Breast epithelium (tissue), 4 donors: ENCODE measurements at places on chromosomes 13 and 19. TPM values are rescaled to one million over a fixed set of nuclear protein-coding genes. Genes with fewer than 3 reads are reported as not detected.

The TPP2 gene
- total RNA-seq = 50.2 TPM

DNA sequence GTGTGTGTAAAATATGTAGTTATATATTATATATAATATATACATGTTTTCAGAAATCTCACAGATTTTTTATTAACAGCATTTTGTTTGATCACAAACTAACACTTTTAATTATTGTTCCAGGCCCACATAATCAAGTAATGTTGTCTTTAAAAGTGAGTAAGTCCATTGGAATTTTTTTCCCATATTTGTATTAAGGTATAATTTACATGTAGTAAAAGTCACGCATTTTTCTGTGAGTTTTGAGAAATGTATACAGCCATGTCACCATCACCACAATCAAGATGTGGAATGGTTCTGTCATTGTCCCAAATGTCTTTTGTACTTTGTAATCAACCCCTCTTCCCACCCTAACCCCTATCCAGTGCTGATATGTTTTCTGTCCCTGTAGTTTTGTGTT is 120.0 kb upstream of the RFC3 start:
- no peak for DNase-seq
- no peak overlapping the region for H3K4me3 ChIP-seq
- H3K27ac ChIP-seq = no peak overlapping the region
- no peaks in the 10 kb centered on the region for H3K27me3 ChIP-seq
- H3K36me3 ChIP-seq = no peaks in the 10 kb centered on the region

The GPR183 gene
- total RNA-seq = 10.2 TPM

The LGALS14 gene
- total RNA-seq = not detected

DNA sequence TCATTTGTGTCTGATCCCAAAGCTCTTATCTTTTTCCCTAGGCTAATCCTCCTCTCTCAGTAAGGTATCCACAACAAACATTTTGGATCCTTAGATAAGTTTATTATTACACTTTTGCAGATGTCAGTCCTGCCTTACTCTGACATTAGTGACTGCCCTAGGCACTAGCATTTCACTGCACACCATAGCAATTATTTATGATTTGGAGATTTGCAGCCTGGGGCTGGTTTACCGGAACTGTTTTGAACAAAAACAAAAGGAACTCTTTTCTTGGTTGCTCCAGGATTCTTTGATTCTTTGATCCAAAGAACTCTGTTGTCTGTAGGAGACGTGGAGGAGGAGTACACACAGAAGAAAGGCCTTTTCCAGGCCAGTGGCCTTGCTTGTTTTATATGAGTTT is 80.4 kb downstream of the EDNRB start:
- no peak overlapping the region for H3K4me3 ChIP-seq
- H3K36me3 ChIP-seq = no peaks in the 10 kb centered on the region
- no peaks in the 10 kb centered on the region for H3K27me3 ChIP-seq
- no peaks in the 10 kb centered on the region for H3K4me1 ChIP-seq
- H3K27ac ChIP-seq = no peak overlapping the region
- DNase-seq = no peak

GRCh38 chr19:19425170-19425875 is 19.8 kb downstream of the GATAD2A start:
- H3K4me3 ChIP-seq = no peak overlapping the region
- no peak overlapping the region for H3K27ac ChIP-seq
- no peaks in the 10 kb centered on the region for H3K36me3 ChIP-seq
- no peaks in the 10 kb centered on the region for H3K27me3 ChIP-seq

DNA sequence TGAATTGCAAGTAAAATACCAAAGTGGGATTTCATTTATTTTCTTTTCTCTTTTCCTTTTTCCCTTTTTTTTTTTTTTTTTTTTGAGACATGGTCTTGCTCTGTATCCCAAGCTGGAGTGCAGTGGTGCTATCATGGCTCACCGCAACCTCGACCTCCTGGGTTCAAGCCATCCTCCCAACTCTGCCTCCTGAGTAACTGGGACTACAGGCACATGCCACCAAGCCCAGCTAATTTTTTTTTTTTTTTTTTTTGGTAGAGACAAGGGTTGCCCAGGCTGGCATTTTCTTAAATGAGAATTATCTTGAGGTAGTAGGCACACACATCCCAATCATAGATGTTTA is 68.5 kb upstream of the GPR183 start:
- no peak overlapping the region for H3K4me3 ChIP-seq
- no peak overlapping the region for H3K27ac ChIP-seq
- no peaks in the 10 kb centered on the region for H3K36me3 ChIP-seq
- DNase-seq = no peak
- H3K27me3 ChIP-seq = no peaks in the 10 kb centered on the region

The IZUMO4 gene
- 3.6 TPM for total RNA-seq

The TNFRSF19 gene
- 7.9 TPM for total RNA-seq

The HS6ST3 gene
- under 0.01 TPM for total RNA-seq
